NCI-H446 treated with DMSO at 0.1 percent for 48 hours (cell line): ENCODE measurements at places on chromosomes 5 and 9.

DNA sequence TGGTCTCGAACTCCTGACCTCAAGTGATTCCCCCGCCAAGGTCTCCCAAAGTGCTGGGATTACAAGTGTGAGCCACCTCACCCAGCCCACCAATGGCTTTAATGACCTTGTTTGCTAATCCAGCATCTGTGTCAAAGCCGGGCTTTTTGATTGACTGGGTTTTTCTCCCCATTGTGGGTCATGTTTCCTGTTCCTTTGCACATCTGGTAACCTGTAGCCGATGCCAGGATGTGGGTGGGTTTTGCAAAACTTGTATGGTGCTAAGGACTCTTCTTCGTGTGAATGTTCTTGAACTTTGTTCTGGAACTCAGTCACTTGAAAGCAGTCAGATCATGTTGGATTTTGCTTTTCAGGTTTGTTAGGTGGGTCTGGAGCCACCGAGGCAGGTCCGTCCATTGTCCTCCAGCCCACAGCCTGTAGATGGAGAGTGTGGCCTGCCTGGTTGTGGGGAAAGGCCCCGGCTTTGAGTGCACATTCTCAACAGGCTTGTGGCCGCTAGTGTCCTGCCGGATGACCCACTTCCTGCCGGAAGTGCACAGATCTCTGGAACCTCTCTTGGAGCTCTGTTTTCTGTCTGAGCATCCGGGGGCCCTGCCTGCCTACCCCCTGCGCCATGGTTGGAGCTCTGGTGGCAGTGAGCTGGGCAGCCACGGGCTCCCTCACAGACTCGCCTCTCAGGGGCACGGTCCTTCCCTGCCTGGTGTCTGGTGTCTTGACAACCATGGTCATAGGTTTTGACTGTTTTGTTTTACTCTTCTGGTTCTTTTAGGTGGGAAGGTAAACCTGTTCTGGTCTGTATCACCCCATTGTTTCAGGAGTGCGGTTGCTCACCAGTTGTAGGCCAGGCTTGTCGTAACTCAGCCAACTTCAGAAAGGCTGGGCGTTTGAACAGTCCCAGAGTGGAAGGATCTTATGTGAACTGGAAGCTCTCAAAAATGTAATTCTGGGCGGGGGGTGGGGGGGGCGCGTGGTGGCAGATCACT is 69.6 kb upstream of the CACNA1B start:
- DNase-seq, result no peak

- DNase-seq, result no peak
Observed at GRCh38 chr9:123997665-123998277, 13.8 kb upstream of the LHX2 start.

- no peak for DNase-seq
Observed at GRCh38 chr5:36939969-36940858, 63.6 kb downstream of the NIPBL start.

DNA sequence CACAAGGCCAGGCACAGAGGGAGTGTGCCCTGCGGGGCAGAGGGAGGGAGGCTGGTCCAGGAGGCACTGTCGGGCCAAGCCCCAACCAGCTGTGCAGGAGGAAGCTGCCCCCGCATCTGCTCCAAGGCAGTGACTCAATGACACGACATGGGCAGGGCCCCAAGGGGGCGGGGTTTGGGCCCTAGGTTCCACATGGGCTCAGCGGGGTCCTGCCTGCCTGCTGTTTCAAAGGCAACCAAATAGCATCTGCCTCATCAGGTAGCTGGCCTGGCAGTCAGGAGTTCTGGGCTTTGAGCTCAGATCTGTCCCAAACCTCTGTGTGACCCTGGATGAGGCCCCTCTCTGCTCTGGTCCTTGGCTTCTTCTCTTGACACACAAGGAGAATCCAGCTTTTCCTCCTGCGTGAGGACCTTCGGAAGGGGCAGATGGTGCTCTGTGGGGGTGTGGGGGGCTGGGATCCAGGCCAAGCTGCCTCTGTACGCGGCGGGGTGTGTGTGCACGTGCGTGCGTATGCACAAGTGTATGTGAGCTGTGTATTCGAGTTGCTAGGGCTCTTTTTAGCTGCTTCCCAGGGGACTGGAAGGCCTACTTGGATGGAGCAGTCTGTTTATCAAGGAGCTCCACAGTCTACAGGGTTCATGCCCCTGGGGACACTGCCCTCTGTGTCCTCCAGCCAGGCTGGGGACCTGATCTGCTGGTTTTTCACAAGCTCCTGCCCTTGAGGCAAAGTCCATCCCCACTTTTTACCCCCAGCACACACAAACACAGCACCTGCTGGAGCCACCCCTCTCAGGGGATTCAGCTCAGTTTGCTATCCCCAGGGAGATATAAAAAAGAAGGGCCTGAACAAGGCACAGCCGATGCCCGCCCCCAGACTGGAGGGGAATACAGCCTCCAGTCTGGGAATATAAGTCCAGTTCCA is 138.9 kb downstream of the RGS3 start:
- peak; percentile 69 for DNase-seq

- DNase-seq, result no peak
Observed at GRCh38 chr5:149614034-149614907, 33.0 kb downstream of the ARHGEF37 start.

GRCh38 chr9:7137571-7137970 is 379.8 kb downstream of the KDM4C start:
- no peak for DNase-seq

- no peak for DNase-seq
Observed at GRCh38 chr9:99907208-99907532, 716 bp downstream of the STX17 start.

- DNase-seq, result no peak
Observed at GRCh38 chr5:3029396-3029795, 277.9 kb upstream of the IRX2 start.

DNA sequence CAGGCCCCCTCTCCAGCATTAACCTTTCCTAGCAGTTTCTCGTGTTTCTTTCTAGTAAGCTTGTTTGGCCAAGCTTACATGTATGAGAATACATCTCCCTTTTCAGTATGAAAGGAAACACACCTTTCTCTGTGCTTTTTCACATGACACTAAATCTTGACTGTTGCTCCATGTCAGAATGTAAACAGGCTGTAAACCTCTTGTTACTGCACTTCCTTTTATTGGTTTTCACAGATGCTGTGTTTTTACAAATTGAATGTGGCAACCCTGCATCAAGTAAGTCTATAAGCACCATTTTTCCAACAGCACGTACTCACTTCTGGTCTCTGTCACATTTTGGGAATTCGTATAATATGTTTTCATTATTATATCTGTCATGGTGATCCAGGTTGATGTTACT is 2.2 kb upstream of the CANX start:
- no peak for DNase-seq
